Colonic mucosa (tissue), 4 donors: ENCODE measurements at places on chromosomes 11 and 22. TPM values are rescaled to one million over a fixed set of nuclear protein-coding genes. Genes with fewer than 3 reads are reported as not detected.

DNA sequence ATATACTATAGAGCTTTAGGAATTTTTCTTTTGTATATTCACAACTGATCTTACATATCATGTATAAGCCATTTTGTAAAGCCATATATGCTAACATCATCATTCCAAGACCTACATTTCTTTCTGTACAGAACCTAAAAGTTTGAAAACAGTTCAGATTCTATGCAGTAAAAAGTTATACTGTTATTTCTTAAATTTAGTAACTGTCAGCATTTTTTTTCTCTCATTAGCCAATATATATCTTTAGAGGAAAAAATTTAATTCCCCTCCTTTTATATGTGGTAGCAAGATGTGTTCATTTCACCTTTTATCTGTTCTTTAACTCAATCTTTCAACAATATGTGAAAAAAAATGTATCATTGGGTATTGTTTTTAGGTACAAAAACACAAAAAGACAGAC lies 120.4 kb upstream of the TP53AIP1 start:
- DNase-seq, result no peak
- H3K27ac ChIP-seq, result no peak overlapping the region
- H3K4me1 ChIP-seq, result no peaks in the 10 kb centered on the region
- H3K27me3 ChIP-seq, result no peaks in the 10 kb centered on the region

DNA sequence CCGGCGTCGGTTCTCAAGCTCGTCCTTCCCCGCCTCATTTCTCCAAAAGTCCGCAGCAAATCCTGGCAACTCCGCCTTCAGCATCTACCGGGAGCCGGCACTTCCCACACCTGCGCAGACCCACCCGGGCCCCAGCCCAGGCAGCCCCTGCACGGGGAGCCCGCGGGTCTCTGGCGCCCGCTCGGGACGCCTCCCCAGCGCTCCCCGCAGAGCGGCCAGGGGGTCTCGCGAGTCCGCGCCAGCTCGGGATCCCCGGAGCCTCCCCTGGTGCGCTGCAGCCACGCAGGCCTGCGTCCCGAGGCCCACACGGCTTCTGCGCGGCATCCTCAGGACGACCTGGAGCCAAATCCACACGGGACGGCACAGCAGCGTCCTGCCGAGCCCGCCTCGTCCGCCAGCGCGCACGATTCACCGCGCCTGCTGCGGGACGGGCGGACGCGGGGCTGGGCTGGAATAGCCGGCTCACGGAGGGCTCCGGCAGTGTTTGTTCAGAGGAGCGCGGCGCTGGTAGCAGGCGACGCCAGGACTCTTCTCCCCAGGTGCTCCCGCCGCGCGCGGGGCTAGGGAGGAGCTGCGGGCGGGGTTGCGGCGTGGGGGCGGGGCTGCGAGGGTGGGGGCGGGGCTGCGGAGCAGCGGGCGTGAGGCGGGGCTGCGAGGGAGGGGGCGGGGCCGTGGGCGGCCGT lies 816 bp upstream of the PHRF1 start:
- peak overlapping the region; percentile 65 for H3K4me3 ChIP-seq
- H3K36me3 ChIP-seq, result no peaks in the 10 kb centered on the region
- DNase-seq, result peak; percentile 82
- no peaks in the 10 kb centered on the region for H3K27me3 ChIP-seq
- H3K27ac ChIP-seq, result peak overlapping the region; percentile 29

Gene SORL1
- 121 TPM for total RNA-seq

GRCh38 chr11:8870411-8871170 lies 40.4 kb upstream of the AKIP1 start:
- H3K27ac ChIP-seq, result peak overlapping the region; percentile 80
- peak overlapping the region; percentile 89 for H3K4me3 ChIP-seq
- no peaks in the 10 kb centered on the region for H3K27me3 ChIP-seq
- DNase-seq, result peak; percentile 81
- no peaks in the 10 kb centered on the region for H3K4me1 ChIP-seq

Gene OR4X2
- total RNA-seq, result not detected

DNA sequence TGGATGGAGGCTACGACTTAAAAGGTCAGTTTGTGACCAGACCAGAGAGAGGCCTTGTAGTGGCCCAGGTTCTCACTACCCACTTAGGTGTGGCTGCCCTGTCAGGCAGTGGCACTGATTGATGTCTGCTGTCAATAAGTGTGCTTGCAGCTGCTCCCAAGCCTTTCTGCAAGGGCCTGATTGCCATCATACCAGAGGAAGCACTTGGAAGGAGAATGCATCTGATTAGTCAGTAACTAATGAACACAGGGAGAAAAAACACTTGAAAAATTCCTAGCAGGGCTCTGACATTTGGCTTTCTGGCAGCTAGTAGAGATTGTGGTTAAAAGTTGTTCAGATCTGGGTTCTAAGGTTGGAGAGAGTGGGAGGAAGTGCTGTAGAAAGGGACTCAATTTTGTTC lies 107.5 kb downstream of the NAV2 start:
- H3K27me3 ChIP-seq, result no peaks in the 10 kb centered on the region
- no peaks in the 10 kb centered on the region for H3K36me3 ChIP-seq
- H3K4me1 ChIP-seq, result no peaks in the 10 kb centered on the region
- no peak for DNase-seq
- no peak overlapping the region for H3K27ac ChIP-seq
